Motor neuron (in vitro differentiated cells): ENCODE measurements at places on chromosomes 6 and 20. TPM values are rescaled to one million over a fixed set of nuclear protein-coding genes. Genes with fewer than 3 reads are reported as not detected.

SEC23B gene
- total RNA-seq, result 45.8 and 48.1 TPM in 2 replicates

GGTLC1 gene
- not detected in 2 replicates for total RNA-seq

MEI4 gene
- total RNA-seq, result 0.05 TPM in 1 of 2 replicates, not detected in the other

TAGAP gene
- total RNA-seq, result 0.14 and 0.19 TPM in 2 replicates

MYT1 gene
- 41.2 and 42.7 TPM in 2 replicates for total RNA-seq

EXOC2 gene
- 19.5 and 19.6 TPM in 2 replicates for total RNA-seq
